Activated CD8-positive, alpha-beta memory T cell treated with anti-CD3 and anti-CD28 coated beads for 24 hours (primary cell): ENCODE measurements at places on chromosomes 2 and 18.

DNA sequence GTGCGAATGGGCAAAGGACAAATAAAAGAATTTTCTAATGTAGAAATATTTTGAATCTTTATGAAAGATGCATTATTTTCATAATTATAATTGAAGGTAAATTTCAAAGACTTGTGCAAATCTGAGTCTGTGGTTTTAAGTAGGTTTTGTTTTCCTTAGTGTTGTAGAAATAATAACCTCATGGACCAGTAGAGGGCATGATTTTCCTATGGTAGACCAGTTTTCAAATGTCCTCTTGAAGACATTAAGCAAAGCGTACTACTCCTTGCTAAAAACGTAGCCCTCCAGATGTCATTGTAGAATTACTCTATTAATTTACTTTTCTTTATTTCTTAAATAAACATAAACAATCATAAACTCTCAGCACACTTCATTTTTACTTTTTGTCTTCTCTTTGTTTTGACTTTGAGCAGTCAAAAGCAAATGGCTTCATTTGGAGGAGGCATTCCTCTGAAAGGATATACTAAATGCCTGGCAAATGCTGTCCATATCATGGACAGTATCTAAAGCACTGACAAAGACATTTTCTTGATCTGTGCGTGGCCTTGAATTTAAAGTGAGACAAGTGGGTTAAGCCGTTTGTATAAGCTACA, 85.8 kb upstream of the FAM237A start:
- DNase-seq = no peak

DNA sequence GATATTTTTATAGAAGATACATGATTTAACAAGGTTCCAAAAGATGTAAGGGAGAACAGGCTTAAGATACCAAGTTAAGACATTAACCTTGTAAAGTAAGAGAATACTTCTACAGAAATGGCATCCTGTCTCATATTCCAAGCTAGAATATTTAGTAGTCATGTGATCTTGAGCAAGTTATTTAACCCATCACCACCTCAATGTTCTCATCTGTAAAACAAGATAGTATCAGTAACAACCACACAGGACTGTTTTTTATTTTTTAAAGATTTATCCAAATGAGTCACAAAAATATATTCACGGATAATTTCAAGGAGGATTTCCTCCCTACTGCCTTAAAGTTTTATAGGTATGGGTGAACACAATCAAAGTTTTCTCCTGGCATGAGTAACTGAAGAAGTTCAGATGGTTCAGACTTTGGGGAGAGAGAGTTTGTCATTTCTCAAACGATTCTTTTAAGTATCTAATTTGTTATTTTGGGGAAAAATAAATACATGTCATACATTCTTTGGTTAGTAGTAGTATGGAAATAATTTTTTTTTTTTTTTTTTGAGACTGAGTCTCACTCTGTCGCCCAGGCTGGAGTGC, 25.9 kb downstream of the ROCK1 start:
- no peak for DNase-seq

GRCh38 chr18:35715139-35715538, 133.6 kb downstream of the GALNT1 start:
- DNase-seq = no peak

DNA sequence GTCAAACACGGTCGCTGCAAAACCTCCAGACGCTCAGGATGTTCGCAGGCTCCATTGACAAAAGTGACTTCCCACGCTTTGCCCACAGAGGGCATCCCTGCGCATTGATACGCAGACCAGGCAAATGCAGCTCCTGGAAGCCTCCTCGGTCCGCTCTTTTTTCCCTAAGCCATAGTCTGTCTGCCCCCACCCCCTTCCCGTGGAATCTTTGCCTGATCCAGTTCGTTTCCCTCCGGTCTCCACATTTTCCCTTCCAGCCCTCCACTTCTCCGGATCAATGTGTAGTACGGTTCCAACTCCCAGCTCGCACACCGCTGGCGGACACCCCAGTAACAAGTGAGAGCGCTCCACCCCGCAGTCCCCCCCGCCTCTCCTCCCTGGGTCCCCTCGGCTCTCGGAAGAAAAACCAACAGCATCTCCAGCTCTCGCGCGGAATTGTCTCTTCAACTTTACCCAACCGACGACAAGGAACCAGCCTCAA, at the start of gene DCC:
DCC (plus strand) TSS at position 307 of the 481 bp plus-strand sequence. CDS start 591 bp downstream, outside the sequence.
- DNase-seq = no peak

- no peak for DNase-seq
Observed at GRCh38 chr2:37642907-37643729, 28.3 kb downstream of the CDC42EP3 start.

- no peak for DNase-seq
Observed at GRCh38 chr2:200578778-200579177, 7.0 kb upstream of the AOX1 start.

- no peak for DNase-seq
Observed at GRCh38 chr2:188666503-188666902, 307.7 kb upstream of the COL3A1 start.

DNA sequence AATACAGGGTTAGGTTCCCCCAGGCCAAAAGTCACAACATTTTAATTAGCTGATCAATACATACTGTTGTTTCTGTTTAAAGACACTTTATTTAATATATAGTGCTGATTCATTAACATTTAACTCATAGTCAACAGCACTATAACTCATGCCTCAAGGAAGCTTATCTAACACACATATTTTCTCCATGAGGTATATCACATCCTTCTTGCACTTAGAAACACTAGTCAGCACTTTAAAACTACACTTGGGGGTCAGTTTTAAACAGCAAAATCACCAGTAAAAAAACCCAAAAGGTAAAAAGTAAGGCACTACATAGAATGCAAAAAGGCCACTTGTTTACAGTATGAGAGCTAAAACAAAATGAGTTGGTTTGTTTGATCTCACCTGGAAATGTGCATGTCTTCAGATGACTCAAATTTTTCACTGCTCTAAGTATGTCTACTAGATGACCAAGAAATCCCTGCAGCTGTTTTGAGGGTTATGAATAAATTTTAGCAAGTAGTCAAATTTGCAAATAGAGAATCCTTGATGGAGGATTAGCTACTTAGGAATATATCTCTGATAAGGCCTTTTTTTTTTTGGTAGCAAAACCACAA, 54.1 kb upstream of the EPB41L5 start:
- no peak for DNase-seq

DNA sequence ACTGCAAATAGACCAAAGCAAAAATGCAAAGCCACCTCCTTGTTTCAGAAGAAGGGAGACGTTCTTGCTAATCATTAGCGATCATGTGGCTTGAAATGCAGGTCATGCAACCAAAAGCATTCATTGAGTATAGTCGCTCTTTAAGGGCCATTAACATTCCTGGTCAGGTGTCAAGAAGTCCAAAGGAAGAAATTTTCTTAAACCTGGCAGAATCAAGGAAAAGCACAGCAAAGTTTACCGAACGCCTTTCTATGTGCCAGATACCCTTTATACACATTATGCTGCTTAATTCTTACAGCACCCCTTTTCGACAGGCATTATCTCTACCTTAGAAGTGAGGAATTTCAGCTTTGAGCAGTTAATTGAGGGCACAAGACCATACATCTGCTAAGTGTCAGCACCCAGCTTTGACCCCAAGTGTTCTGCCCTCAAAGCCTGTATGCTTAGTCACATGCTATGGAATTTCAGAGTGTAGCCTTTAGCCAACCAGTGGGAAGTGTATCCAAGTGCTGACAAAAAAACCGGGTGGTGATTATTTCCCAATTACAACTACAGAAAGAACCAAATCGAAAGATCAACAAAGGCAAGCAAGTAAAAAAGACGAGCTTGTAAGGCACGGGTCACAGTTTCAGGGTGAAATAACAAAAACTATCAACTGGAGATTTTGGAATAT, 70.8 kb downstream of the EPHA4 start:
- DNase-seq = no peak

DNA sequence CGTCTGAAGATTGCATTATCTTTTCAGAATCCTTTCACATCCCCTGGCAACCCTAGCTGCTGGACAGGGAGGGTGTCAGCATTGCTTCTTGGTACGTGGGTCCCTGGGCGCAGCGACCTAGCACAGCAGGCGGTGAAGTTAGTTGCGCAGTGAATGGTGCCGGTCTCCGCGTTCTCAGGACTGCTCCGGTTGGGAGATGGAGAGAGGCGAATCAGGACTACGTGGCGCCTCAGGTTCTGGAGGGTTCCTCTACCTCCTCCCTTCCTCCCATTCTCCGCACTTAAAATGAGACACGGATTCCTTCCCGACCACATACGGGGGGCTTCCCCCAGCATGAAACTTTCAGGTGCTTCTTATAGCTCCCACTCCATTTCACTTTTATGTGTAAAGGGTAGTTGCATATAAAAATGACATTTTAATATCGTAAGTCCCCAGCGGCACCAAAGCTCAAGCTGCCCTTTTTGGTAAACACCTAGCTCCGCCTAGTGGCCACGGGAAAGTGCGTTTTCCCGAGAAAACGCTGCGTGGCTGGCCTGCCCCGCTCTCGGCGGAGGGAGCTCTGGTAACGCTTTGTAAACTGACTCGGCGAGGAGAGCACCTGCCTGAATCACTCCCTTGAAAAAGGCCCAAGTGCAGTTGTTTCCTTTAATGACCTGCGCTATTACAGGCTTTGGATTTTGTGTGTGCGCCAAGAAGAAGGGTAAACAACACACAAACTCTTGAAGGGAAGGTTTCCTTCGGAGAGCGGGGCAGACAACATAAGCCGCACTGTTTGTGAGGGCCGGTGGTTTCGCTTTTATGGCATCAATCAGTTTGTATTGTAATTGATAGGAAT, 32.9 kb upstream of the INHBB start:
- DNase-seq = peak; percentile 90

- no peak for DNase-seq
Observed at GRCh38 chr2:188765522-188766470, 208.4 kb upstream of the COL3A1 start.

GRCh38 chr18:61549416-61549815, 216.2 kb downstream of the CDH20 start:
- no peak for DNase-seq

DNA sequence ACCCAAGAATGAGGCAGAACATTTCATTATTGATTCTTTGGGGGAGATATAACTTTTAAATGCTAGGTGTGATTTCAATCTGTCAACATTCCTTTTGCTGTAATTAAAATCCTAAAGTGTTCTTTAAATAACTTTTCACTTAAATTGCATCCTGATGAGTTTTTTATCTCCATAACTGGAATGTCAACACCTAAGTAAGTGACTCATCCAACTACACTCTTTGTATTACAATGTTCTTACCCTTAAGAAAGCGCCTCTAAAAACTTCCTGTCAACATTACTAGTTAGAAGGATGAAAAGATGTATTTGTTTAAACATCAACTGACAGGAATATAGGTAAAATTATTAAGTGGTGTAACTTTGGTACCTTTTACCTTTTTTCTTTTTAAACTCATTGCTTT, 1657.0 kb downstream of the LRP1B start:
- no peak for DNase-seq

DNA sequence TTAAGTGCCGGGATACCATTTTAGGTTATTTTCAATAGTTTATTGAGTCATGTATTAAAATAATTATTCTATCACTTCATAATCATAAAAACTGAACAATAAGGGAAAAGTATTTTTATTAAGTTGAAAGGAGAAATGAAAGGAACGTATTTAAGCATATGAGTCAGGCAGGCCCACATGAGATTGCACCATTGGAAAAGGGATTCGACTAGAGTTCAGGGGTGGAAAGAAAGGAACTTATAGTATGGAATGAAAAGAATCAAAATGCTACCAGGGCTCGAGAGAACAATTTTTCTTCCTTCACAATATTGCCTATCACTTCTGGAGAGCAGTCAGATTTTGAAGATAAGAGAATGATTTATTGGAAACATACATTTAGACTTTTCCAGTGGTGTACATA, 516.5 kb upstream of the NETO1 start:
- no peak for DNase-seq

DNA sequence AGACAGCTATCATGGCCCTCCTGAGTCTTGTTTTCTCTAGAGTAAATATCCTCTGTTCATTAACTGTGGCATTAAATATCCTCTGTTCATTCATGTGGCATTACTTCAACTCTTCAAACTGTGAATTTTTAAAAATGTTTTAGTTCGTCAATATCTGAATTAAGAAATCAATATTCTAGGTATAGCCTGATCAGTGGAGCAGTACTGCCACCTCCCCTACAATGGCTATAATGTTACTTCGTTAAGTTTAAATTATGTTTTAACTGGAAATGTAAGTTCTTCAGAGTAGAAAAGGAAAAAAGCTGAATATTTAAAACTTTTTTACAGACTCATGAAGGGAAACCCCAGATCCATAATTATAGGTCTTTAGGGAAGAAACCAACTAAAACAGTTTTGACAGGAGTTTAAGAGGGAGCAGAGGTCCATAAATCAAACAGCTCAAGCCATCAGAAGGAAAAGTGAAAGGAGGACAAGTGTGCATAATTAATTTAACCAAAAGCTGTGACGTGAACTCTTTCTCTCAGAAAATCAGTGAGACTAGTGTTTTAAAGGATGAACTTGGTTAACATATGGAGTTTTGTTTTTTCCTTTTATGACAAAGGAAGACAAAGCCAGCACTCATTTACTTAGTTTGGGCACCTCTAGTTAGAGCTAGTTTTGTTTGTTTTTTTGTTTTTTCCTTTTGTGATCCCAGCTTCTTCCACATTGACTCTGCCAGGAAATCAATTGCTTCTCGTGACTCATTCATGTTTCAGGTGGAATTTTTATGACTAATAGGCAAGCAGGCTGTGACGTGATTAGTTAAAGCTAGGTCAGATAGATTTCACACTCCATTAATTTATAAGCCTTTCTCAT, 44.9 kb downstream of the RBBP8 start:
- no peak for DNase-seq

DNA sequence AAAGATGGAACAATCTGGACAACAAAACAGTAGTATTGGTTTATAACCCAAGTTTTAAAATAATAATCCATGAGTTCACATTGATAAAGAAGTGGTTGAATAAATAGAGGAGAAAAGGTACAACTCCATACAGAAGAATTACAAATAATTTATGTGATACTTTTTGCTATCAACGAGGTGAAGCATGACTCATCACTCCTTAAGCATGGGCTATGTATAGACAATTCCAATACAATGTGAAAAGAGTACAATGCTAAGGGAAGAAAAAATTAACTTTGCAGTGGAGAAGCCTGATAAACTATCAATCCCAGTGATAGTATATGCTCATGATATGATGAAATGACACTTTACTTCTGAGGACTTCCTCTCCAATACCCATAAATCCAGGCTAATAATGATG, 312.9 kb downstream of the GULP1 start:
- no peak for DNase-seq

- peak; percentile 63 for DNase-seq
Observed at GRCh38 chr2:28821295-28821958, 10.8 kb downstream of the SPDYA start.

DNA sequence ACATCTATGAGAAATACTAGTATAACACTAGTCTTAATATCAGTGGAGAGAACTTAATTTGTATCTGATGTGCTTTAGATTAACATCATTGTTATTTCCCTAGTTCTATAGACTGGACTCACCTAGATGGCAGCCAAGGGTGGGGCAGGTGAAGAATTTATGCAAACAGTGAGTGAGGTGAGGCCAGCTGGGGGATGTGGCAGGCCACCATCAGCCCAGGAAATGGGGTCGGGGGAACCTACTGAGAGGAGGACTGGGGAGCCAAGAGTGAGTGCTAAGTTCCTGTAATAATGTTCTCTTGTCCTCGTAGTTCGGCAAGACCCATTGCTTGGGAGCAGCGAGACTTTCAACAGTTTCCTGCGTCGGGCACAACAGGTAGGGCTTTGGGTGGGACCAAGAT, 2.5 kb downstream of the SNX17 start:
- no peak for DNase-seq

- DNase-seq = peak; percentile 71
Observed at GRCh38 chr2:33477473-33478468, 1.3 kb downstream of the RASGRP3 start.
